HS-27A (cell line): ENCODE measurements at places on chromosomes 1 and 21.

DNA sequence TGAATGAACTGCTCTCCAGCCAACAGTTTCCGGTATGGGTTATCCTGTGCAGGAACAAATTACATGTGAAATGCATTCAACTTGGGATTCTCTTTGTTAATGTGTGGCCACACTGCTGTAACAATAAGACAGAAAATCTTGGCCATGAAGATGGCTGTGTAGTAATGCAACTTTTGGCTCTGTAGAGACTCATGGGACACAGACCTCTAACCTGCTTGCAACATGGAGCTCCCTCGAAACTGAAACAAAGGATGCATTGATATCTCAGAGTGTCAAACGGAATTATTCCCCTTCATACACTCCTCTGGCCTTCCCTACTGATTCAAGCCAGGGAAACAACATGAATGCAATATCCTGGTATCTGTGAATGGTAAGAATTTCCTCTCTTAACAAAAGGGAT lies 559.3 kb upstream of the ZRANB2 start:
- no peak for DNase-seq

GRCh38 chr1:243725075-243725474 lies 125.0 kb downstream of the AKT3 start:
- no peak for DNase-seq

GRCh38 chr21:42650441-42651421 lies 2.7 kb upstream of the PDE9A start:
- DNase-seq, result no peak

GRCh38 chr1:41870076-41870562 lies 48.6 kb downstream of the HIVEP3 start:
- DNase-seq, result peak; percentile 63

GRCh38 chr1:79852004-79852403 lies 845.5 kb upstream of the ADGRL4 start:
- DNase-seq, result no peak

GRCh38 chr1:152801333-152801732 lies 4.8 kb downstream of the LCE1D start:
- DNase-seq, result no peak

- no peak for DNase-seq
Measured at GRCh38 chr1:185477638-185478580, 160.9 kb upstream of the IVNS1ABP start.

GRCh38 chr1:91715416-91716000 lies 170.4 kb downstream of the TGFBR3 start:
- no peak for DNase-seq

DNA sequence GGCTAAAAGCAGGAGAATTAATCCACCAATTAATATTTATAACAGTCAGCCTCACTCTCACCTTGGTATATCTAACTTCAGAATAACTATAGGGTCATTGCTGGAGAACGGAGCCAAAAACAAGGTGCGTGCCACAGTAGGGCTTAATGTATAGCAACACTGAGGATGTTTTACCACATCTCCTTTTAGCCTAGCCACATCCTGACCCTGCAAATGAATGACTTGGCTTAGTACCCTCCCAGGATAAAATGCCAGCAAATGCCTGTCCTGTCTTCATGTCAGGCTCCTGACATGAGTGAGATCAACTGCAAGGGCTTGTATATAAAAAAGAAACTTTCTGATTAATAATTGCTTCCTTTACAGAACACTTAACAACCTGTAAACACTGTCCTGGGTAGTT lies 2.7 kb upstream of the CDC42BPA start:
- no peak for DNase-seq

- DNase-seq, result no peak
Measured at GRCh38 chr1:24080131-24080530, 31.8 kb downstream of the MYOM3 start.

DNA sequence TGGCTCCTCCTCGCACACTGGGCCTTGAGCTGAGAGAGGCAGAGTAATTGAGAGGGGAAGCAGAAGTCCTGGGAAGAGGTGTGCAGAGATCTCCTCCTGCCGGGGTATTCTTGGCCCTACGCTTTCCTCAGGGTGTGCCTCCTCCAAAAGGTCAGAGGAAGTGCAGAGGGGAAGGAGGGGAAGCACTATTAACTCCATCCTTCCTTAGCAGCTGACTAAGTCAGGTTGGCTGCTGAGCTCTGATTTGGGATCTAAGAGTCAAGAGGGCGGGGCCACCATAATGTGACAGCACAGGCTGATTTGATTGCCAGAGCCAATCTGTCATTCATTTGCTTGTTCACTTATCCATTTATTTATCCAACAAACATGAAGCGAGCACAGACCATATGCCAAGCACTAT lies 12.3 kb downstream of the ATP2B4 start:
- no peak for DNase-seq

GRCh38 chr1:105626276-105626987 lies 1430.0 kb upstream of the PRMT6 start:
- DNase-seq, result no peak

DNA sequence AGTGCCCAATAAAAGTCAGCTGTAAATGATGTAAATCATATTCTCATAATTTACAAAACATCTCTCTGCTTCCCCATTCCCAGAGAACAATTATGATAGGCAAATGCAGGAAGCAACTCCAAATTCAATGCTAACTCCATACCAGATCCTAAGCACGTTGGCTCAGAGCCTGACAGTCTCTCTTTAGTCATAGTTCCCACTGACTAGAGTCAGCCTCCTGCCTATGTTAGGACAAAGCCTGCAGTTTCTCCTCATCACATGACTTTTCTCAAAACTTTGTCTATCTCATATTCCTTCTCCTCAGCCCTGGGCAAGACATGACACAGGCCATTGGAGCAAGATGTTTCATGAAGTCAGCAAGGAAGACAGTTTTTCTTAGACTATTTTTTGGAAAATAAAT lies 101.5 kb upstream of the COL24A1 start:
- no peak for DNase-seq

- DNase-seq, result no peak
Measured at GRCh38 chr1:180909462-180909976, 3.2 kb upstream of the KIAA1614 start.
